ENCODE measurements at places on chromosomes 16 and 17.

- peak; percentile 80 for DNase-seq
These were observed 6.3 kb upstream of the XPO6 start for GRCh38 chr16:28218109-28218508.

DNA sequence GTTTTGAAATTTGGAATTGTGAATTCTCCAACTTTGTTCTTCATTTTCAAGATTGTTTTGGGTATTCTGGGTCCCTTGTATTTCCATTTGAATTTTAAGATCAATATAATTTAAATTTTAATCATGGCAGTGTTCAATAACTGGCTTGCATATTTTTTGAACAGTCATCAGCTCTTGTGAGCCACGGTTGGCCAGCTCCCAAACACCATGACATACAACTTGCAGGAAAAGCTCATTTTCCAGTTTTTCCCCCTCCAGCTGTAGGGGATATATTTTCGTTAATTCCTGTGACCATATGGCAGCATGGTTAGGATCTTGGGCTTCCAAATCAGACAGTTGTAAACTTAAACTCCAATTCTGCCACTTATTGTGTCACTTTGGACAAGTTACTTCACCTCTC is 690.1 kb downstream of the WWOX start:
- no peak for DNase-seq

GRCh38 chr17:44188576-44189403 is 2.0 kb downstream of the TMUB2 start:
- DNase-seq: no peak

DNA sequence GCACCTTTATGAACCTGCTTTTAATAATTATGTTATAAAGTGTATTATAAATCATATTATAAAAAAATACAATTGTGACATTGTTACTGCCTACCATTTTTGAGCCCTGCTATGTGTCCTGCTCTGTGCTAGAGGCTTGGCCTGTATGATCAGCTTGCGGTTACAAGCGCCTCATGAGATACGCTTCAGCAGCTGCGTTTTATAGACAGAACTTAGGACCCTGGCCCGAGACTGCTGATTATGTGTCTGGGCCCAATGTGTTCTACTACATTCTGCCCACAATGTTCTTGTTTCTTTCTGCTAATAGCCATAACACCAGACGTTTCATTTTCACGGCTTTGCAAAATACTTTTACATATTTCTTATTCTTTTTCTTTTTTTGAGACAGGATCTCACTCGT is 395.8 kb downstream of the SLC39A11 start:
- DNase-seq: no peak

DNA sequence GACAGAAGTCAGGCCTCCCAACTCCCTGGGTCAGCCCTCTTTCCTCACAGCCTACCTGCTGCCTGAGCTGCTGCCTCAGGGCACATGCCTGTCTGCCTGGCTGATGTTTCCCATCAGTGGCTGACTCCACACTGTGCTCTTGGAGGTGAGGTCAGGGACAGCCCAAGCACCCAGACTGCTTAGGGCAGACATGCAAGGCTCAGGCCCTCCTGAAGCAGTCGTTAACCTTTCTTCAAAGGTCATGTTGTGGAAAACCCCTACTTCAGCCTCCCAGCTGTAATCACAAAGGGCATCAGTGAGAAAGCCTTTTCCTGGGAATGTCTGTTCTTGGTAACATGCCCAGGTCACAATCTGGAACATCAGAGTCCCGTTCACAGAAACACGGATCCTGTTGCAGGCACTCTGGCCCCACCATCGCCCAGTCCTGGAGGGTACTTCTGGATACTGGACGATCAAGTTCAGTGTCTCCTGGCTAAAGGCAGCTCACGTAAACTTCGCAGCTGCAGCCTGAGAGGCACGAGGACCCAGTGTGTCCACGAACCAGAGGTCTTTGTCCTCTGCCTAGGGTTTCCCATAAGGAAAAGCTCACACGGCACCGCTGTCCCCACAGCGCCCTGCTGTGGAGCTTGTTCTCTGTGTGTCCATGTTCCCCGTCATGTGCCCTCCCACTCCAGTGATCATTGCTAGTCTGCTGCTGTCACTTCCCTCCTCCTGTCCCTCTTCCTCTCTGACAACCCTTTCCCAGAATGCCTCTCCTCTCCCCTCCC is 54.9 kb downstream of the GNAO1 start:
- no peak for DNase-seq

DNA sequence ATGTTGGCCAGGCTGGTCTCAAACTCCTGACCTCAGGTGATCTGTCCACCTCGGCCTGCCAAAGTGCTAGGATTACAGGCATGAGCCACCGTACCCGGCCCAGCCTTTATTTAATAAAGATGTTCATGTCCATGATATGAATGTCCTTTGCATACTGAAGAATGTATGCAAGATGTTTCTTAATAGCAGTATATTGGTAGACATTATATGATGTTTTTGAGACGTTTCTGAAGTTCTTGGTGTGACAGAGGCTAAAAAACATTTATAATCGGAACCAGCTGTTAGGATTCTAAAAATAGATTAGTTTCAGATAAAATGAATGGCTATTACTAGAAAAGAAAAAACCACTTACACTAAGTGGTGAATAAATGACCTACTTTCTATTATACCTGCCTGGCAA is 11.8 kb downstream of the PDZD9 start:
- DNase-seq: no peak

GRCh38 chr16:13077816-13078215 is 176.4 kb downstream of the SHISA9 start:
- no peak for DNase-seq

DNA sequence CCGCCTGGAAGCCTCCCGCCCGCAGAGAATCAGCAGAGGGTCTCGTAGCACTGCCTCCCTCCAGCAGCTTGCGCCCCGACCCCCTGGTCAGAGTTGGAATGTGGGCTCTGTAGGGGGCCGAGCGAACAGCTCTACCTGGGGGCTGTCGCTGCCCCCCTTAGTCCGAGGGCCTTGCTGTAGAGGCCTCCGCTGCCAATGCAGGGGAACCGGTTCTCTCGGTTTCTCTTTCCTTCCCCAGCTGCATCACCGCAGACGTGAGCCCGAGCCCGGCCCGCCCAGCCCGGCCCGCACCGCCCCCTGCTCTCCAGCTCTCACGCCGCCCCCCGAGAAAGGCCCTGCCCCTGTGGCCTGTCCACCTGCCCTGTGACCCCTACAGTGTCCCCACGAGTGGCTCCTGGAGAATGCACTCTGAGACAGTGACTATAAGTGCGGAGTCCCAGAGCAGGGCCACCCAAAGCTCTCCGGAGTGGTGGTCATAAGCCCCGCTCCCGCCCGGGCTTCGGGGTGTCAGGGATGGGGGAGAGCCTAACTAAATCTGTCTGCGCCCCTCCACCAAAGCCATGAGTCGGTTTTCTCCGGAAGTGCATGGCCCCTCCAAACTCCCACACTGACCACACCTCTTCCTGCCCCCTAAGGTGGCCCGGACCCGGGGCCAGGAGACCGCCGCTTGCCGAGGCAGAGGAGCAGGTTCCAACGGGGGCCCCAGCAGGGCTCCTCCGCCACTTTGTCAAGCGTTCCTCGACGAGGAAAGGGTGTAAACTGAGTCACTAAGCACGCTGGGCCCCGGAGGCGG is 1.7 kb downstream of the ARHGAP27 start:
- peak; percentile 80 for DNase-seq

DNA sequence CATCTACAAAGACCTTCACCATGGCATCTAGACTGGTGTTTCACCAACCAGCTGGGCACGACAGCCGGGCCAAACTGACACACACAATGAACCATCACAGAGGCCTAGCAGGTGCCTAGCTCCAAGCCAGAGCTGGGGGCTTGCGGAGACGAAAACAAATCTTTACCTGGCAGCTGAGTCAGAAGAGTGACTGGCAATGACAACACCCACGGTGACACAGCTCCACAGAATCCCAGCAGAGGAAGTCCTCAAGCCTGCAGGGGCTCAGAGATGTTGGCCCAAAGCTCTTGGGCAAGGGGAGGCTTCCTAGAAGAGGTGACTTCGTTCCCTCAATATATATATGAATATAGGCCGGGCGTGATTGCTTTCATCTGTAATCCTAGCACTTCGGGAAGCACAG is 5.1 kb downstream of the MMP25 start:
- no peak for DNase-seq

- no peak for DNase-seq
These were observed 13.4 kb downstream of the NATD1 start for GRCh38 chr17:21239680-21240368.

DNA sequence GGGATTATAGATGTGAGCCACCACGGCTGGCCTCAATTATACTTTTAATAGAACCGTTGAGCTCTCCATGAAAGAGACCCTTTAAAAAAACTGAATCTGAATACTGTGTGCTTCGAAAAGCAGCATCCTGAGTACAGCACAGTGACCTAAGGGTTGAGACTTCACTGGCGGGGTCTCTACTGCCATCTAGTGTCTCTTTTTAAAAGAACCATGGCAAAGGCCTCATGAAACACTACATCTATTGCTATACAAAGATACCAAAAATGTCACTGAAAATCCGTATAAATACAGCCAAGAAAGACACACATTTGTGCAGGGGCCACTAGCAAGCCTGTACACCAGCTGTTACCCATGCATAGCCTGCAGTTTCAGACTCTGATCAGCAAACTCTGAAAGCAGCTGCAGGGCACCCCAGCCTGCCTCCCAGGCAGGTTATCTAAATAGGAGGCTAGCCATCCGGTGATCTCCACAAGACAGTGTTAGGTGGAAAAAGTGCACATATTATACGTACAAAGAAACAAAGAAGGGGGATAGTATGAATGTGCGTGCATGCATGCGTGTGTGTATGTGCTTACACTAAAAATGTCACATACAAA is 35.3 kb downstream of the NPLOC4 start:
- DNase-seq: no peak

- DNase-seq: no peak
These were observed 718 bp downstream of the NDUFAB1 start for GRCh38 chr16:23595246-23595950.

- DNase-seq: no peak
These were observed 6.2 kb upstream of the SLC16A13 start for GRCh38 chr17:7029659-7030058.

- DNase-seq: no peak
These were observed 3.3 kb upstream of the USP31 start for GRCh38 chr16:23152386-23153178.

DNA sequence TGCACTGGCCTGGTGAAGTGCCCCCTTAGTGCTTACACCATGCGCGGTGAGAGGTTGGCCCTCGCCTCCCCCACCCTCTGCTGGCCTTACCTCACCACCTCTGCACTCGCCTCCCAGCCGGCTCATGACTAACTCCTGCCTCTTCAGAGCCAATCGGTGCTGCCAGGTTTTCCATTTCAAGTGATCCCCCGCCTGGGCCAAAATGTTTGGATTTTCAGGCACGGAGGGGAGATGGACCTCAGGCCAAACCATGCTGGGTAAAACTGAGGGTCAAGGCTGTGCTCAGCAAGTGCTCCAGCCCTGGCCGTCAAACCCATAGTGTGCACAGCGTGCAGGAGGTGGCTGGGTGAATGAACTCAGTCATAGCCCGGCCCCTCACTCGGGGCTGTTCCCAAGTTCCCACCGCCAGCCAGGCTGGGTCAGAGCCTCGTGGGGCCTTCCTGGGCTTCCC is 175.4 kb downstream of the SEC14L1 start:
- DNase-seq: no peak
